Right forelimb (tissue), 1 donor: ENCODE measurements at places on chromosomes 2 and 18.

GRCh38 chr18:53952700-53953099, 271.8 kb downstream of the MBD2 start:
- DNase-seq: no peak

DNA sequence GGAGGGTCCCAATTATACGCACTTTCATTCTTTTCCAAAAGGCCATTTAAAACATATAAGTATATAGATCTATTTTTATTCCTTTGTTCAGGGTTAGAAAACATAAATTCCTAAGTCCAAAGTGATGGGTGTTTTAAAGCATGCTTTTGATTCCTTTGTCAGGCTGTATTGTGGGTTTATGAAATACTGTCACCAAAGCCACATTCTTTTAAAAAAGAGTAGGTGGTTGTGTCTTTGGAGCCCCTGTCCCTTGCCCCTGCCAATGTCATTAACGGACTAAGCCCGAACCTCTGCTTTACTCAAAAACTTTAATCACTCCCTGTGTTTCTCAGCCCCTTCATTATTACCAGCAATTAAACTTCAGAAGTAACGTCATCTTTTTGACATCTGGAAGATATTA, 104.9 kb upstream of the APCDD1 start:
- DNase-seq: no peak

GRCh38 chr2:174461221-174461620, 25.6 kb downstream of the GPR155 start:
- no peak for DNase-seq

- DNase-seq: no peak
Observed at GRCh38 chr2:190677255-190677654, 28.4 kb downstream of the NAB1 start.

DNA sequence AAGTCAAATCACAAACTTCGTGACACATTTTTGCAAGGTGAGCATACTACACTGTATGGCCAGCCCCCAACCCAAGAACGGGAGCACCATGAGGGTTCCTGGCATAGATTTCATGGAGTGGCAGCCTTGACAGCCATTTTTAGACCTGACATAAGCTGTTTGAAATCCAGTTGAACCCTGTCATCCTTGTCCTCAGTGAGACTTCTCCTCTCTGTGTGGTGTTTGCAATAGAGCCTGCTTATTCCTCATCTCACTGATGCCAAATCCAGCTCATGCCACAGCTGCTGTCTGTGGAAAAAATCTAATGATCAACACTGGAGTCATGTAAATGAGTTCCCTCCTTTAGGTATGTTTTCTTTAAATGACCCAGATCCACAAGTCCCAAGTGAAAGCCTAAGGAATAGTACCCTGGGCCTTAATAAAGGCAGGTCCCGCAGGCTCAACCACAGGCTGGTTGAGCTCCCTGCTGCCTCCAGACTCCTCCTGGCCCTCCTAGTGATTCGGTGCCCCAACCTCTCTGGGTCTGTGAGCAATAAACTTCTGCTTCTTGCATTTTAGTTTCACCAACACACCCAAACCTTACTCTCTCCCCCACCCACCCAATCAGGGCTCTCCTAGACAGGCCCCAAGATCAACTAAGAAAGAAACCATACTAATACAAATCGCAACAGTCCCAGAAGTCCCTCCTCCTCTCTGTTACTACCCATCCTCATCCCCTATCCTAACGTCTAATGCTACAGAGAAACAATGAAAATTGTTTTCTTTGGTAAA, 8.4 kb upstream of the CREG2 start:
- DNase-seq: no peak

- DNase-seq: no peak
Observed at GRCh38 chr2:66509326-66509811, 74.4 kb downstream of the MEIS1 start.

DNA sequence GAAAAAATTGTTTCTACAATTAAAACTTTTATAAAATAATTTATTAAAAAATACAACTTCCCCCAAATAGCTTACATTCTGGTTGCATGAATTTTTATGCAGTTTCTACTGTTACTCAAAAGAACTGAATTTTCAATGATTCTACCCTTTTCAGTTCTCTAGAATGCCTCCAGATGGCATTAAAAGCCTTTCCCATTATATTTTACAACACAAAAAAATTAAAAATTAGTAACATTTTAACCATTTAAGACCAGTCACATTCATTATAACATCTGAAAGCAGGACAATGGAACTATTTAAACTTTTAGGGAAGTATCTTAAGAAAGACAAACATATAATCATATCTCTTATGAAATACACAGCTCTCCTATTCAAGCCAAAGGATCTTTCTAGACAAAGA, 236.0 kb upstream of the REV1 start:
- no peak for DNase-seq

- DNase-seq: peak; percentile 60
Observed at GRCh38 chr2:45470531-45470930, 140.5 kb downstream of the SRBD1 start.

DNA sequence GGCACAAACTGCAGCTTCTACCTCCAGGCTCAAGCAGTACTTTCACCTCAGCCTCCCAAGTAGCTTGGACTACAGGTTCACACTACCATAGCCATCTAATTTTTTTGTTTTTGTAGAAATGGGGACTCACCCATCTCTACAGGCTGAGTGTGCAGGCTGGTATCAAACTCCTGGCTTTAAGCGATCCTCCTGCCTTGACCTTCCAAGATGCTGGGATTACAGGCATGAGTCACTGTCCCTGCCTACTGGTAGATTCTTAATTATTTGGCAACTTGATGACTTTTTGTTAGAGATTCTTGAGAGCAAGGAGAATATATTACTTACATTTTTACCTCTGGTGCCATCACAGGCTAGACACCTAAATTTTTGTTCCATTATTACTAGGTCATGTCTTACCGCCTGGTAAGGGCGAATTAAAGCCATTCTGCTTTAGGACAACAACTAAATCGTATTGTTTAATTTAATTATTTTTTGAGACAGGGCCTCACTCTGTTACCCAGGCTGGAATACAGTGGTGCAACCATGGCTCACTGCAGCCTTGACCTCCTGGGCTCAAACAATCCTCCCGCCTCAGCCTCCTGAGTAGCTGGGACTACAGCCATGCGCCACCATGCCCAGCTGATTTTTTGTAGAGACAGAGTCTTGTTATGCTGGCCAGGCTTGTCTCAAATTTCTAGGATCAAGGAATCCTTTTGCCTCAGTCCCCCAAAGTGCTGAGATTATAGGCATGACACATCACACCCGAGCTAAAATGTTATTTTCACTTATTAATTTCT, 15.7 kb downstream of the DYNC1I2 start:
- DNase-seq: no peak

- no peak for DNase-seq
Observed at GRCh38 chr2:216551234-216552068, 52.8 kb downstream of the RPL37A start.

GRCh38 chr2:49226360-49226759, 72.0 kb upstream of the FSHR start:
- DNase-seq: no peak

GRCh38 chr2:182921234-182921633, 54.8 kb upstream of the FRZB start:
- no peak for DNase-seq

DNA sequence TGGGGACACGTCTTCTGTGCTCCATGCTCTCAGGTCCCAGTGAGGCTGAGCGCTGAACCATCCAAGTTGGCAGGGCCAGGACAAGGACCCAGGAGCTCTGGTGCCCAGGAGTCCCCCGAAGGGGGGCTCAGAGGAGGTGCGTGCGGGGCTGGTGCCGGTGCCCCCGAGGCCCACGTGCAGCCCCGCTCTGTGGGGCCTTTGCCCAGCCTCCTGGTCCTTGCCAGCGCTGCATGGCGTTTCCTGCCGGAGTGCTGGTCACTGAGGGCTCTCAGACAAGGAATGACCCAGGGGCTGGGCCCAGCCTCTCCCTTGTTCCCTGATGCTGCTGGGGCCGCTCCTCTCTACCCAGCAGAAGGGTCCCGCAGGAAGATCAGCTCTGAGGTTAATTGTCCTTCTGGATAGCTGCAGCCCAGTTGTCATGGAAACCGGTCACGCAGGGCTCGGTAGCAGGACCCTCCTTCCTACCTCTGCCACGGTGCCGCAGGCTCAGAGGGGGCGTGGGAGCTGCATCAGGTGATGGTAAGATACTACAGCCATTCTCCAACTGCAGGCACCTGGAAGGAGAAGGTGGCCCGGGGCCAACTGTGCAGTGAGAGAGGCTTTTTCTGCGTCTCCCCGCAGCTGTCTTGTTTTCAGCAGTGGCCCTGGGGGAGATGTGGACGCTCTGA, 64.5 kb downstream of the RRM2 start:
- no peak for DNase-seq

DNA sequence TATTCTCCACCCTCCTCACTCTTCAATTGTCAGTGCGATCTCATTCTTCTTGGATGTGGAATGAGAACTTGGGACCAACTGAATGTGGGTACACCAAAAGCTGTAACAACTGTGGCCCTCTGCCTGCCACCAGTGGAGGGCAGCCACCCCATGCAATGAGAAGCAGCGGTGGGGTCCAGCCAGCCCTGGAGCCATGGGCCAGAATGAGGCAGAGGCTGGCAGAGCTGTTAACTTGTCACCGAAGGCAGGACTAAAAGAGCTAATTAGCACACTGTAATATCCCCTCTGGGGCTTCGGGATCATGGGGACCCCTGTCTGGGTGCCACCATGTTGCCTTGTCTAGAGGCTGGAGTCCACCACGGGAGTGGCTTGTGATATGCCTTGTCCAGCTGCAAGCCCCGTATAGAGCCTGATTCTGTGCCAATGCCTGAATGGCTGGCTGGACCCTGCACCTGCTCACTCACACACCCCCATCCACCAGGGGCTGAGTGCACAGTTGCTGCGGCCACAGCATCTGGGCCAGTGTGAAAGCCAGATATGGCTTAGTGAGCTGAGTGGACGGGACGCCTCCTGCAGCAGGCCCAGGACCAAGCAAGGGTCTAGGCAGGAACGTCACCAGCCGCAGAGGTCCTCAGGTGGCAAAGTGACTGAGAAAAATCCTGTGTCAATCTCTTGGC, 680.5 kb downstream of the DSC3 start:
- DNase-seq: no peak

- DNase-seq: no peak
Observed at GRCh38 chr2:128710729-128711128, 392.1 kb upstream of the HS6ST1 start.

GRCh38 chr2:109144721-109145120, 15.7 kb downstream of the SH3RF3 start:
- no peak for DNase-seq

GRCh38 chr18:36366994-36367839, 69.7 kb downstream of the FHOD3 start:
- DNase-seq: no peak

GRCh38 chr2:19866771-19867170, 35.0 kb downstream of the TTC32 start:
- DNase-seq: no peak

GRCh38 chr2:29917781-29918180, 3.6 kb downstream of the ALK start:
- no peak for DNase-seq

DNA sequence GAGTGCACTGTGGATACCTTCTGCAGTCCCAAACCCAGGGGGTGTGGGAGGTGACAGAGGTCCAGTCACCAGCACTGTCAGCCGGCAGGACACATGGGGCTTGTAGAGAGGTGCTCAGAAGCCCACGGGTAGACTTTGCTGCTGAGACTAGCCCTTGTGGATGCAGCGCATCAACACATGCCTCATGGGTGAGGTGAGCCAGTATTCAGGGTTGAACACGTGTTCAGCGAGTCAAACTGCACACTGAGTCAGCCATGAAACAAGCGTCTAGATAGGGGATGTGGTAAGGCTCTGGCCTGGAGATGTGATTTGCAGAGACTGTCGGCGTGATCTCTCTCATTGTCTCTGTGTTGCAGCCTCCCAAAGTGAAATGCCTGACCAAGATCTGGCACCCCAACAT, 35.8 kb upstream of the SCLY start:
- no peak for DNase-seq

DNA sequence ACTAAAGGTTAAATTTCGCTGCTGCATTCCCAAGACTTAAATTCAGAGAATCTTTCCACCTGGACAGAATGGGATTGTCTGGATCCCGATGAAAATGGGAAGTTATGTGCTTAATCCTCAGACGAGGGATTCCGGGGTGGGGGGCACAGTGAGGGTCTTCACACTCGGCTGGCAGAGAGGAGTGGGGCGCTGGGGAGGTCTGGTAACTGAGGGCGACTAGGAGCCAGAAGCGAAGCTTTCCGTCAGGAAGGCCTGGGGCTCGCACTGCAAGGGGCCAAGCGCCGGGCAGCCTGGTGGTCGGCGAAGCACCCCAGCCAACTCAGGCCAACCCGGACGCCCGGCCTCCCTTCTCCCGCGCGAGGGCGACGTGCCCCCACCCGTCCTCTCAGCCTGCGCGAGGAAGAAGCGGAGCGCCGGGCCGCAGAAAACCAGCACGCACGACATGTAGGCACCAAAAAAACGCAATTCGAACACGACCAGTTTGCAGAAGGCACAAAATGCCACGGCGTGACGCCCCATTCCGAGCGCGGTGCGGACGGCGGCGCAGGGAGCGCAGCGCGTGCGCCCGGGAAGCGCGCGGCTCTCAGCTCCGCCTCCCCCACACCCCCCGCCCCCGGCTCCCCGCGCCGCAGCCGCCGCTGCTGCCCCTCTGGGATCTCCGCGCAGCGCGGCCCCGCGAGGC, 188.1 kb downstream of the ZEB2 start:
- no peak for DNase-seq

DNA sequence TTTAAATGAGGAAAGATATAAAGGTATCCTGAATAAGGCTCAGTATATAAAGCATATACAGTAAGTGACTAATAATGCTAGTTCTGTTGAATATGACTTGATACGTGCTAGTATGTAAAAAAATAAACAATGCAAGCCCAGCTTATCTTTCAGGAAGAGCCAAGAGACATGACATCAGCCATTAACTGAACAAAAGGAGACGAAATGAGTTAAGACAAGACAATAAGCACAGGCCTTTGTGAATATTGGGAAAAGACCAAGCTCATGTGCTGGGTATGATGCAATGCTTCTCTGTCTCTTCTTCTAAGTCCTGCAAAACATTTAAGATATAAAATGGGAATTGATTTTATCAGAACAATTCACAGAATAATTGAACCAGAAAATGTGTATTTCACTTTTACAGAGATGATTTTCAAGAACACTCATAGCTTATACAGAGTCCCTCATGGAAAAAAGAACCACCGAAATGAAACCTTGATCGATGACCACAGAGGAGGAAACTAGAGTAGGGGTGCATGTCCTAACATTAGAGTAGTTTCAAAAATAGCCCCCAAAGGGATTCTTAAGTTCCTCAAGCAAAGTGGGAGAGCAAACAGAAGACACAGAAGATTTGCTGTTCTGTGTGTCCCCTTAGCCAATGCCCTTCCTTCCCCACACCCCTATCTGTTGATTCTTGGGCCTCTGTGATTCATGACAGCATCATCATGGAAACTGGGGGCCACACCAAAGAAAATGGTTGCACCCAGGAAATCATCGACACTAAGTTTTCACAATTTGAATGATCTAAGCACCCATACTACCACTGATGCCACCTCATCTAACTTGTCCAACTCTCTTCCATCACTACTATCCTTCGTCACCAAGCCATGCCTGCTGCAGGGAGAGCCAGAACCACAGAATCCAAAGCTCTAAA, 68.0 kb upstream of the CRIM1 start:
- DNase-seq: no peak
